ENCODE measurements at places on chromosomes 6 and 20.

GRCh38 chr6:131001945-131002660 is 60.9 kb downstream of the EPB41L2 start:
- no peak for DNase-seq

DNA sequence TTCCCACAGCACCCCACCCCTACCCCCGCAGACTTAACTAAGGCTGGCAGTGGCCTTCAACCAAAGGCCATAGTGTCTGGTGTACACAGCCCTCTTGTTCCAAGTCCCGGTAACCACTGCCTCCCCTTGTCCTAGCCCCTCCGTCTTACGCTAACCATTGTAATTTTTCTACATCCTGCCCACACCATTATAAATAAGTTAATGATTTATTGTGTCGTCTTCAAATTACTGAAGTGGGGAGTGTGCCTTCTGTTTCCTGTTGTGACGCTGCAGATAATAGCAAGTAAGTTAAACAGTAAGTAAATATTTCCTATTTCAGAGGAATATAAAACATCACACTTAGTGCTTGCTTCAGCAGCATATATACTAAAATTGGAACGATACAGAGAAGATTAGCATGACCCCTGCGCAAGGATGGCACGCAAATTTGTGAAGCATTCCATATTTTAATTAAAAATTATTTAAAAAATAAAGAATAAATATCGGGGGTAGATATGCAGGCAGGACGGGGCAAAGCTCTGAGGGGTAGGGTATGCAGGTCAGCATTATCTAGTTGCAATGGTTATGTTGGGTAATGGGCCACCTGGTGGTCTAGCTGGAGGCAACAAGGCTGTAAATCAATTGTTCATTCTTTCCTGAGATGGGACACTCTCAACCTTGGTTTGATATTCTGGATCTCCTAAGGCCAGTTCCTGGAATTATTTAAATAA is 15.1 kb downstream of the SRSF6 start:
- DNase-seq, result no peak

DNA sequence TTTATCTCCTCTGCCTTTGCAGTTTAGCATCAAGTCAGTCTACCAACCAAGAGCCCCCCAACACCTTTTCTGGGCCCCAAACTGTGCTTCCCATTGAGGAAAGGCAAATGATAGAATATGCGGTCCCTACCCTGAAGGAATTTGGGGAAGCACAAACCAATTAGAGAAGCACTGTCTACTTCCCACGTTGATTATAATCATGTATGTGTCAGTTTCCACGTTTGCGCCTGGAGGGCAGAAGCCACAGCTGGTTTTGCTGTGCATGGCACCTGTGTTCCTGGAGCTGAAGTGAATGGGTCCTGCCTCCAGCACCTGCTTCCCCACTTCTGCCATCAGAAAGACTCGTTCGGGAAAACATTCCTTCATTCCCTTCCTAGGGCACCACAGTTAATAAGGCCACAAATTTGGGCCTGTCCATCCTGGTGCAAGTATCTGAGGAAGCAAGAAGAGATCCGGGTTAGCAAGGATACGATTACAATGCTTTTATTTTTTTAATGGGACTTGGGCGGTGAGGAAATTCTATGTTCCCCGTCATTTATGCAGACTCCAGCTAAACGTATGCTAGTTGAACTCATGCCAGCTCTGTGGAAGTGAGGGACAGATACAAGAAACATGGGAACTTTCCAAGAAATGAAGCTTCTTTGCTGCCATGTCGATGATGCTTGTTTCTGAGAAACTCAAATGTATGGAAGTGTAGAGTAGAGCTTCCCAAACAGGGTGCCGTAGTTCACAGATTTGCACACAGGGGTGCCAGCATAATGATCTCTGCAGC is 333.5 kb downstream of the NRN1 start:
- DNase-seq, result no peak

DNA sequence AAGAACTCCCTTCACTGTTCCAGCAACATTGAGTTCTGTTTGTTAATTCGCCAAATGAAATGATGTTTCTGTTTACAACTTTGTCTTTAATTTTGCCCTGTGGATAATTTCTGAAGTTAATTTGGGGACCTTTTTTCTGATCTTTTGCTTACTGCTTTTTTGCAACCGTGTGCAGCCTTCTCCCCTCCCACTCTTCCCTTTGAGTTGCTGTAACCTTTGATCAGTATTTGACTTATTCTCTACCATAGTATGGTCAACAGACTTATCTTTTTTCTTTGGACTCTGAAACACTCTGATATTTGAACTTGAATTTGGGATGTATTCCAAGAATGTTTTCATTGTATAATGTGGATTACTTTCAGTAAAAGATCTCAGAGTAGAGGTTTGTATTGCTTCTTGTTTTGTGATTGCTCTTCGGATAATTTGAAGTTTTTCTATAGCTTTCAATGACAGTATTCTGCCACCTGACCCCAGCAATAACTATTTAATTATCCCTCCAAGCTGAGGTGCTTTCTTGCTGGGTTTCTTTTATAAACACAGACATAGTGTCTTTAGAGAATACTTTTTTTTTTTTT is 46.2 kb downstream of the LRRN4 start:
- DNase-seq, result no peak

GRCh38 chr6:5999688-6000608 is 6.8 kb downstream of the NRN1 start:
- DNase-seq, result no peak

GRCh38 chr6:4010048-4010447 is 68.9 kb downstream of the FAM217A start:
- DNase-seq, result no peak

DNA sequence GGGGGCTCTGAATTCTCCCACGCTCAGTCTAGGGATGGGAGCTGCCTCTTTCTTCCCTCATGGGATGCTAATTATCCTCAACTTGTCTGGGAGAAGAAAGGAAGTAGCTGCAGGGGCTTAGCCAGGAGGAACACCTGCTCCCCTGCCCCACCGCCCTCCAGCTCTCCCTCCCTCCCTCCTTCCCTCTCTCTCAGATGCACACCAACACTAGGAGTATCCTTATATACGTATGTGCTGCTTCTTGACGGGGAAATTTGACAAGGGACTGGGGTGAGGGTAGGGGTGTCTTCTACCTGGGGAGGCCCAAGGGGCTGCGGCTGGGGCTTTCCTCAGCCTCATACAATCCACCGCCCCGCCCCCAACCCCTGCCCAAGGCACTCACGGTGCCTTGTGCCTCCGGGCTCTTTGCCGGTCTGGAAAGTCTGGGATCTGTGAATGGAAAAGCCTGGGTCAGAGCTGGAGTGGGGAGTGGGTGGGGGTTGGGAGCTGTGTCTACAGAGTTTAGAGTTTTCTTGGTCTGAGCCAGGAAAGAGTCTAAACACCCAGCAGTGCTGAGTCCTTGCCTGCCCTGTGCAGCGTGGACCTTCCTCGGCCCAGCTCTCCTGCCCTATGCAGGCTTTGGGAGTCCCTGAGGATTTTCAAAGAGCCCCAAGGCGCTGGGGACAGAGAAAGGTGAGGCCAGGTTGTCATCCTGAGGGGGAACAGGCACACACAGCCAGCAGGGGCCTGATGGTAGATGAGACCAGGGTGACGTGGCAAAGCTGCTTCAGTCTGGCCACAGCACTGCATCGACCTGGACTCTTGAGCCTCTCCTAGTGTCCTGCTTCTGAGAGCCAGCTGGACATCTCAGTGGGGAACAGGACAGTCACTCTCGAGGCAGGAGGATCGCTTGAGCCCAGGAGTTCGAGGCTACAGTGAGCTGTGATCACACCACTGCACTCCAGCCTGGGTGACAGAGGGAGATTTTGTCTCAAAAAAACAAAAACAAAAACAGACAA is 29.3 kb upstream of the EMILIN3 start:
- no peak for DNase-seq

GRCh38 chr6:111601886-111602285 is 3.8 kb downstream of the TRAF3IP2 start:
- DNase-seq, result no peak

DNA sequence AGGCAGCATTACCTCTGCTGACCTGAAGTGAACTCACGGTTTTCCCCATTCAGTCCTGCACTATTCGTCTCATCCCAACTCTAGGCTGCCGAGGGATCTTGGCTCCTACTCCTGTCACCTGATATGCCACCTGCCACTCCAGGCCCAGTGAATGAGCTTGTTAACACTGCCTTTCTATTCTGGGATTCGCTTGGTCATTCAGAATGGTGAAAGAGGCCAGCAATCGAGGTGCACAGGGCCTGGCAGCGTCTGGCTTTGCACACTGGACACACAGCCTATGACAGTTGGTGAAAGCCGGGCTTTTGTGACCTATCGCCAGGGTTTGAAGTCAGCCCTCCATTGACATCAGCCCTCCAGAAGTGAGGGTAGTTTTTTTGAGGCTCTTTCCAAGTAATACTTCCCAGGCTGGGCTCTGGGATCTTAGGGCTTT is 59.3 kb upstream of the MYL9 start:
- DNase-seq, result no peak

DNA sequence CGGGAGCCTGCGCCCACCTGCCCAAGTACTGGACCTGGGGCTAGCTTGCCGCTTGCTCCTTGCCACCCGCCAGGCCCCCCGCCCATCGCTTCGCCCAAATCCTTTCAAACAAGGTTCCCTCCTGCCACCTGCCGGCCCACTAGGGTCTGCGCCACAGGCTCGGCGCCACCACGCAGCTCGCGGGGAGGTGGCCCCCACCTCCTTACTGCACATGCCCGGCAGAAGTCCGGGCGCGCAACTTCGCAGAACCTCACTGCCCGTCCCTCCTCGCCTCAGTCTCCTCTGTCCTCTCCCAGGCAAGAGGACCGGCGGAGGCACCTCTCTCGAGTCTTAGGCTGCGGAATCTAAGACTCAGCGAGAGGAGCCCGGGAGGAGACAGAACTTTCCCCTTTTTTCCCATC is 11.2 kb downstream of the GNAS-AS1 start:
- DNase-seq, result no peak

- no peak for DNase-seq
These were observed 3.1 kb downstream of the C6orf89 start for GRCh38 chr6:36888654-36889481.

DNA sequence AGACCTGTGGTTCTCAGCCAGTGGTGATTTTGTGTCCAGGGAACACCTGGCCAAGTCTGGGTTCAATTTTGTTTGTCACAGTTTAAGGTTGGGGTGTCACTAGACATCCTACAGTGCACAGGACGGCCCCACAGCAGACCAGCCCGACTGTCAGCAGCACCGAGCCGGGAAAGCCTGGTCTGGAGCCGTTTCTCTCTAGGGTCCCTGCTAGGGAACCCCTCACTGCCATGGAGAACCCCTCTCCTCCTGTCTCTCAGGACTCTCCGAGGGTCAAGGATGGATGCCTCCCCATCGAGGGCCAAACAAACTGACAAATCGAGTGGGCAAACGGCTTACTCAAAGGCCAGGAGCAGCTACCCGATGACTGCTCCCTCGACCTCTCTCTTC is 15.8 kb upstream of the STX16 start:
- no peak for DNase-seq

DNA sequence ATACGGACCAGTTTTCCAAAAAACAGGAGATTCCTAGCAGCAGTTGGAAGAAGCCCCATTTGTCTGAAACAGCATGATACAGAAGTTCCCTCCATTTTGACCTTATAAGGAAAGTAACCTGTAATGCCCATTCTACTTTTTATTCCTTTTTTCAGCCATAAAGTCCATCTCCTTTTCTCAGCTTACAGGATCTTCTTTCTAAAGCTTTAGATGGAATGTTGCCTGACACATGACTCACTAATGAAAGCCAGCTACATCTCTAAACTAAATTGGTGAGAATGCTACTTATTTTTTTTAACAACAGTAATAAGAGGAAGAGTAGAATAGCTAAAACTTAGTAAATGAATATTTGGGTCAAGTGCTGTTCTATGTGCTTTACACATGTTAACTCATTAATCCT is 234.1 kb downstream of the CDH26 start:
- DNase-seq, result no peak

DNA sequence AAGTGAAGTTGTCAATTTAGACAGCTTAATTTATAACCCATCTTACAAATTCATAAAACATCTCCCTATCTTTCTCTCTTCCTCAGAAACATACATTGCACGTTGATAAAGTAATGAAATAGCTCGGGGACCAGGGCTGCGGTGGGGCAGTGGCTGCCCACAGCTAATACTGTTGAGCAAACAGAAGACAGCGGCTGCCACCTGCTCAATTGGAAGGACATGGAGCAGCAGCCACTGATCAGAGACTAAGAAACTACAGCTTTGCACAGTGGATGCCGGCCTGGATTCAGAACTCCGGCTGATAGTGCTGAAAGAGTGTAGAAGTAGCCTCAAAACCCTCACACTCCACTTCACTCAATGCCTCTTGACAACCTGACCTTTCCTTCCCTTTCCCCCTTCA is 157.9 kb upstream of the PDE10A start:
- DNase-seq, result no peak

DNA sequence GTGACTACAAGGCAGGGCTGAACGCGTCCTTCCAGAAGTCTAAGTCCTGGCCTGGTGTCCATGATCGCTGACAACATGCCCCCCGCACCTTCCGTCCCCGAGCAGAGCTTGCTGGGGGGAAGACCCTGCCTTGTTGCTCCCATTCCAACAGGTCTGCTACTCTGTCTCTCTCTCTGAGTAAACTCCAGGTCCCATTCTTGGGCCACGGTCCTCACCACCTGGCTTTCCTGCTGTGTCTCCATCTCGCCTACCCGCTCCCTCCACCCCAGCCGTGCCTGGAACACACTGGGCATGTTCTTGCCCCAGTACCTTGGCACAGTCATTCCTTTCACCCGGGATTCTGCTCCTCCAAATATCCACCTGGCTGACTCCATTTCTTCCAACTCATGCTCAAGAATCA is 162.3 kb downstream of the BMP7 start:
- no peak for DNase-seq

DNA sequence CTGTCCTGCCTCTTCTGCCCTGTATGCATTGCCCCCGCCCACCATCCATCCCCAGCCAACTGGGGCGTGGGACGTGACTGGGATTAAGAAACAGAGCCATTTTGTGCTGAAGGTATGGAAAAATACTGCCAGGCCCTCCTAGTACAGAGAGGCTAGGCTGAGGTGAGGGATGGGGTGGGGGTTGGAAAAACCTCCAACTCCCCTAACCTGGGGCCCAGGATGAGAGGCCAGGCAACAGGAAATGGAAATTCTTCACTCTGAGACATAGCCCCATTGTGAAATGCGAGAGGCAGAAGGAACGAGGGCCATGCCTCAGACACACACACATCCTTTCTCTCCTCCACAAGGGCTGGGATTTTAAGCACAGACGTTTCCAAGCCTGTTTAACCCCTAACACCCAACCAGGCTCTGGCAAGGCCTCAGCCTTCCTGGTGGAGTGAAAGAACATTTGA is 19.9 kb downstream of the KCNK5 start:
- no peak for DNase-seq

GRCh38 chr20:22700367-22700766 is 116.0 kb upstream of the FOXA2 start:
- DNase-seq, result no peak

GRCh38 chr20:22371843-22372242 is 212.5 kb downstream of the FOXA2 start:
- no peak for DNase-seq

DNA sequence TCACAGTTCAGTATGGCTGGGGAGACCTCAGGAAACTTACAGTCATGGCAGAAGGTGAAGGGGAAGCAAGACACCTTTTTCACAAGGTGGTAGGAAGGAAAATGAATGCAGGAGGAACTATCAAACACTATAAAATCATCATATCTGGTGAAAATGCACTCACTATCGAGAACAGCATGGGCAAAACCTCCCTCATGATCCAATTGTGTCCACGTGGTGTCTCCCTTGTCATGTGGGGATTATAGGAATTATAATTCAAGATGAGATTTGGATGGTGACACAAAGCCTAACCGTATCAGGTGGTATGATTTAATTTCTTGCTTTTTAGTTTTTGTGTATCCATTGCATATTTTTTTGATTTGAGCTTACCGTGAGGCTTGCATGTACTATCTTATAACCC is 133.2 kb upstream of the SYNCRIP start:
- DNase-seq, result no peak

- no peak for DNase-seq
These were observed 6.9 kb downstream of the SNAP25 start for GRCh38 chr20:10225439-10226060.

Measured in epithelial cell of prostate (primary cell).